ENCODE measurements at places on chromosomes 5 and 9. TPM values are rescaled to one million over a fixed set of nuclear protein-coding genes. Genes with fewer than 3 reads are reported as not detected.

GRCh38 chr5:8445139-8445538, 576.2 kb downstream of the MTRR start:
- no peak for DNase-seq

GHR gene
- 24.3 TPM for total RNA-seq

DNA sequence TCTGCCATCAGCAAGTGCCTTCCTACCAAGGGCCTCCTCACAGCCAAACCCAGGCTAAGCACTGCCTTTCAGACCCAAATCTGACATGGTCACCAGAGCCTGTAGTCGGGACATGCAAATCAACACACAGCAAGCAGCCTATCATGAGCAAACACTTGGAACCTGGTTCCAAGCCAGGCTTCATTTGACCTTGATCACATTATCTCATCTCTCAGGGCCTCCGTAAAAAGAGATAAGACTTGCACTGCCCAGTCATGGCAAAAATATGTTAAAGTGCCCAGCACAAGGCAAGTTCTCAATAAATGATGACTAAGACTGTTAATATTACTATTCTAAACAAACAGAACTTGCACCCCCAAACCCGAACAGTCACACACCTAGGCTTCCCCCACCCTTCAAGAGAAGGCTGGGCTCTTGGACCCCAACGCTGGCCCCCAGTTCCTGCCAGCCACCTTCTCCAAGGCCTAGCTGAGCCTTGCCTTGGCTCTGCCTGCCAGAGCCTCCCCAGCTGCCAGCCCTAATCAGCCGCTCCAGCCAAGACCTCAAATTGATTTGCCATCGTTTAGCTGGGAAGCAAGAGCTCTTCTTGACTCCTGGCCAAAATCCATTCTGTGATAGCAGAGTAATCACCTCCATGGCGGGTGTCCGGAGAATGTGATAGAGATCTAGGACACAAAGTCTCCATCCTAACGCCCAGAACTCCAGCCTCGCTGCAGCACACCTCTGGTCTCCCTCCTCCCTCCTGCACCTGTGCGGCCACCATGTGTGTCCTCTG, 18.7 kb downstream of the CPLX2 start:
- DNase-seq: peak; percentile 28

DDX4 gene
- not detected for total RNA-seq

AFAP1L1 gene
- total RNA-seq: 1.3 TPM

HRCT1 gene
- total RNA-seq: 0.90 TPM

DNA sequence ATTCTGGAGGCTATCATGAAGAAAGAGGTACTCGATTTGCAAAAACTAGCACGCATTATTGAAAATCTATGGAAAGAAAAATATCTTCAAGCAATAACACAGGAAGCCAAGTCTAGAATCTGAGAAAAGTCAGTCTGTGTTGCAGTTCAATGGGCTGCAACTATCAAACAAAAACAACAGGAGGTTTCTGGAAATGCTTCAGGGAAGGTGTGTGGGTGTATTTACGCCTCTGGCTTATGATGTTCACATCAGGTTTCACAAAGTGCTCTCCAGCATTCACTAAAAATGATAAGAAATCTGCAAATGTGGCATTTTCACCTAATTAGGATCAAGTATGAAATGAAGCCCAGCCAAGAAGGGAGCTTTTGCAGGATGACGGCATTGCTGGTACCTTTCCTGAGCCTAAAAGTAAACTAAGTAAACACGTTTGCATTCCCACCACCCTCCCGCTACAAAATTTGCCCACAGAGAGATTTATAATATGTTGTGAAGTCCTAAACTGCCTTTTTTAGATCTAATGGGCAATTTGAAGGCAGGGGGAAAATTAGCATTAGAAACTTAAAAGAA, 146.4 kb downstream of the GABRB2 start:
- no peak for DNase-seq

PDE6A gene
- 3.6 TPM for total RNA-seq

DNA sequence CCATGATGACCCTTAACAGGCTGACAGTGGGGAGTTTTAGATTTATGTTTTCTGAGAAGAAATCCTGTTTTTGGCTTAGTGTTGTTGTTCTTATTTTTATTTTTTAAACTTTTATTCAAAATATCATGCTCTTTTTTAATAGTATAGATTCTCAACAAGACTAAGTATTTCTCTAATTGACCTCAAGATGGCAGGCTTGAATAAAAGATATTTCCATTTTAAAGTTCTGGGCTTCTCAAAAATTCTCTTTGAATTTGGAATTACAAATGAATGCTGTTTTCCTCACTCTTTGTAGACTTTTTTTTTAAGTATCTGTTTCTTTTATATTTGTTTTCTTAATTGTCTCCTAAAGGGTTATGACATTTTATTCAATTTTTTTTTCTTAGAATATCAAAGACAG, 50.0 kb upstream of the SH3GL2 start:
- DNase-seq: no peak

DNA sequence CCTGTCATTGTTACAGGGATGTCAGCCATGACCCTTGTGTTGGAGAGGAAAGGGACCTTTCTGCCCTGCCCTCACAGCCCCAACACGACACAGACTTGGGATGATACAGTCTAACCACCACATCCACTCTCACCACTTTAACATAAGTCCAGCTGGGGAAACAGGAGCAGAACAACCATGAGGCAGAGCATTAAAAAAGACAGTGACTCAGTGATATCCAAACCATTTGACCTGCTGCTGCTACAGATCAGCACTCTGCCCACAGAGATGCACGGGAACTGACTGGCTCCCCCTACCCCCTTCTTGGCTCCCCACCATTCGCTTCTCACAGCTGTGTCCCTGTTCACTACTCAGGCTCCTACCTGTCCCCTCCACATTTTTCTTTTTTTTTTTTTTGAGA, 458.6 kb downstream of the ZNF608 start:
- no peak for DNase-seq

DNA sequence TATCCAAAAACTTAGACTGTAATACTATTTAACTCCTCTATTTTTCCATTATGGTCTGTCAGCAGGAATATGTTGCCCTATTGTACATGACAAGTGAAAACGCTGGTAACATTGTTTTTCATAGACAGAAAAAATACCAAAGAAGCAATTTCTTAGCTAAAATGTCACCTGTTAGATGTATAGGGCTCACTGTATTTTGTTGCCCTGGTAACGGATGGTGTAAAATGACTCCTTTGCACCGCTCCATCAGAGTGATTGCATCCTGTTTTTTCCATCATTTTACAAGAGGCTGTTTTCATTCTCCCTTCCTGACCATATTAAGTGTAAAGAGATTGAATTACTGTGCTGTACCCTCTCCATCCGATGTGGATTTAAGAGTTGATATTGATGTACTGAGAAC, 460.1 kb upstream of the TLE4 start:
- no peak for DNase-seq

GRCh38 chr5:71839096-71839884, 120.2 kb downstream of the CARTPT start:
- DNase-seq: no peak

- DNase-seq: peak; percentile 81
Measured at GRCh38 chr5:149371296-149371962, 7.7 kb downstream of the IL17B start.

MARCHF11 gene
- not detected for total RNA-seq

DNA sequence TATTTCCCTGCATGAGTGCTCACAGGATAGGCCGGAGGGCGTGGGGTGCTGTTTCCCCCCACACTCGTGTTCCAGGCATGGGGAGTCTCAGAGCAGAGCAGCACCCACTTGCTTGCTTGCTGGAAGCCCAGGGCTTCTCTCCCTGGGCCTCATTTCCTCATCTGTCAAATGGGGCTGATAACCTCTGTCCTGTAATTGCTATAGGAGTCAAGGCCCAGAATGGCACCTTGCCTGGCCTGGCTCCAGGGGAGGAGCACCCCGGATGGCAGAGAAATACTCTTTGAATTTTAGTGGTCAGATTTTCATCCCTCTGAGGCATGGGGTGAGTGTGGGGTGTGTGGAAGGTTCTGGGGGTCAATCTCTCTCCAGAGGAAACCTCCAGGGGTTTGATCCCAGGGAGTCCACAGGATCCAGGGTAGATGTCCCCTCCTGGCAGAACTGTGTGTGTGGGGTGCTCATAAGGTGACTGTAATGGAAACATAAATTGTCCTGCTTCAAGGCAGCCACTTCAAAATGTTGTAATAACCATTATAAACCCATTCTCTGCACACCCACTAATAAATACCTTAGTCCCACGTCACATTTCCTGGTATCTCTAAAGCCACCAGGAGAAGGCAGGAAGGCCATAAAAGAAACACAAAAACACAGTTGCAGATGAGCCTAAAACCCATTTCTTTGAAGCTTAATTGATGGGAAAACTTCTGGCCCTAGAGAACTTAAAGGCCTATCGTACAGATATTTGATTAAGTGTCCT, 272.2 kb downstream of the FSTL4 start:
- peak; percentile 43 for DNase-seq
